Stimulated activated CD8-positive, alpha-beta memory T cell treated with anti-CD3 and anti-CD28 coated beads, Interleukin-4, amount 100 ng/mL, for 4 hours (primary cell): ENCODE measurements at places on chromosomes 16 and 17.
A peak's percentile ranks its signal among the peaks of the same experiment; 100 is the strongest.

- no peak for DNase-seq
Observed at GRCh38 chr17:78781893-78782304, at the start of gene CYTH1. Gene CYTH1, minus strand, starts transcription at chr17:78782273. Its CDS starts 50 bp downstream, at chr17:78782223.

GRCh38 chr17:290121-290521, 62.5 kb downstream of the RPH3AL start:
- DNase-seq, result no peak

DNA sequence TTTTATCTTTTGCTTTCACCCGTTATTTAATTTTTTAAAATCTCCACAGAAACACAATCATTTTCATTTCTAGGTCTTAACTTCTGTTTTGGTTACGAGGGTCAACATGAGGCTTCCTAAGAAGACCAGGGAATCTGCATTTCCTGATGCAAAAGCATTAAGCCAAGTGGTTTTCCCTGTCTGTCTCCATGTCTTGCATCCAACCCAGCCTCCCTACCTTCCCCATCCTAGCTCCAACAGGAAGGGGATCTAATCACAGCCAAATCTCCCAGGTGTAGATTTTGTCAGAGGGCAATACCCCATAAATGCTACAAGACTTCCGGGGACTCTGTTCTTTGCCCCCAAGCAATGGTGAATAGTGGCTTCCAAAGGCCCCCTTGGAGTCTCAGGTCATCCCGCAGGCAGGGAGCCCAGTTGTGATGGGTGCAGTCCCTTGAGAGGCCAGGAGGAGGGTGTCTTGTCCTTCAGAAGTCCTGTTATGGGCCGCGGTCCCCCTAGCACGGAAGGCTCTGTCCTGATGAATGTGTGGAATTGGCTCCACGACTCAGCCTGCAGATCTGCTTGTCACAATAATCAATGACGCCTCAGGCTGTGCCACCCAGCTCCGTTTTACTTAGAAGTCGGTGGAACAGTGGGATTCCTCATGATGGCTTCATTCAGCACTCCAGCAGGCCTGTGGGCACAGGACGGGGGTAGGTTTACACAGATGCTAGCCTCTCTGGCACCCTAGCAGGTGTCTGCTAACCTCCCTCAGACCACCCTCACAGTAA, 141.1 kb downstream of the RGS9 start:
- DNase-seq, result no peak

- peak; percentile 36 for DNase-seq
Observed at GRCh38 chr17:45261577-45262515, at the start of gene SPATA32. Gene SPATA32, minus strand, starts transcription at chr17:45262094. Its CDS starts 78 bp downstream, at chr17:45262016.

DNA sequence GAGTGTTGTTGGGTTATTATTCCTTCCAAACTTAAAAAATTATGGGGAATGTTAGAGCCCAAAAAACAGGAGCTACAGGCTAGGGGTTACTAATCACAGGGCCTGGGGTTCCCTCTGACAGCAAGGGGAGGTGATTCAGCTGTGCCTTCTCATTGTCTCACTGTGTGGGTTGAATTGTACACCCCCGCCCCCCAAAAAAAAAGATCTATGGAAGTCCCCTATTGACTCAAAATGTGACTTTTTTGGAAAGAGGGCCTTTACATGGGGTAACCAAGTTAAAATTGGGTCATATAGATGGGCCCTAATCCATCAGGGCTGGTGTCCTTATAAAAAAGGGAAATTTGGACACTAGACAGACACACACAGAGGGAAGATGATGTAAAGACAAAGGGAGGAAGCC, 190.2 kb downstream of the SOX9 start:
- no peak for DNase-seq

GRCh38 chr16:56987692-56988091, 1.7 kb upstream of the NLRC5 start:
- DNase-seq, result no peak

- DNase-seq, result no peak
Observed at GRCh38 chr17:81967244-81967532, 6.2 kb upstream of the NOTUM start.

GRCh38 chr17:45843722-45844121, 959 bp upstream of the SPPL2C start:
- DNase-seq, result no peak

- DNase-seq, result no peak
Observed at GRCh38 chr16:4383591-4384444, 12.2 kb downstream of the VASN start.

DNA sequence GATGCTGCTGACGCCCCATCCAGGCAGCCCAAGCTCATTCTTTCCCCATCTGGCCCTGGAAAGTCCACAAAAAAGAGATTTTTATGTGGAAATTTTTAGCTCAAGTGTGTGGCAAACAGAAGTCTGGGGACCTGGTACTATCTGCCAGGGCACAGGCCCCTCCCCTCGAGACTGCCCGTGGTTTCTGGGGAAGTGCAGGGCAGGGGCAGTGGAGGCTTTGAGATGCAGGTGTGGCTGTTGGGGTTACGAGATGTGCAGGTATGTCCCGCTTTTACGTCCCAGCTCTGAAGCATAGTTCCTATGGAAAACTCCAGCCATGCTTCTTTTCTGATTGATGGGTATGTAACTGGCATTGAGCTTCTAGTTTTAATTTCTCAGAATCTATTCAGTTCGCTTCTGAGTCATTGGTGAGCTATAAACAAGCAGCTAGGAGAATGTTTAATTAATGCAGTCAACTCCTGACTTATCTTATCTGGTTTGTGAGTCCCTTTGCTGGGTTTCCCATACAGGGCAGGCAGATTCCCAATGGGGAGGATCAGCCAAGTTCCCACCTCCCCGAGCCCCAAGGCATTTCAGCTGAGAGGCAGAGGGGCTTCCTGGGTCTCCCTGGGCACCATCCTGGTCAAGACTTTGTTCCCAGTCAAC, 16.2 kb downstream of the TBX4 start:
- no peak for DNase-seq

GRCh38 chr17:1239210-1239609, 31.0 kb upstream of the BHLHA9 start:
- no peak for DNase-seq

DNA sequence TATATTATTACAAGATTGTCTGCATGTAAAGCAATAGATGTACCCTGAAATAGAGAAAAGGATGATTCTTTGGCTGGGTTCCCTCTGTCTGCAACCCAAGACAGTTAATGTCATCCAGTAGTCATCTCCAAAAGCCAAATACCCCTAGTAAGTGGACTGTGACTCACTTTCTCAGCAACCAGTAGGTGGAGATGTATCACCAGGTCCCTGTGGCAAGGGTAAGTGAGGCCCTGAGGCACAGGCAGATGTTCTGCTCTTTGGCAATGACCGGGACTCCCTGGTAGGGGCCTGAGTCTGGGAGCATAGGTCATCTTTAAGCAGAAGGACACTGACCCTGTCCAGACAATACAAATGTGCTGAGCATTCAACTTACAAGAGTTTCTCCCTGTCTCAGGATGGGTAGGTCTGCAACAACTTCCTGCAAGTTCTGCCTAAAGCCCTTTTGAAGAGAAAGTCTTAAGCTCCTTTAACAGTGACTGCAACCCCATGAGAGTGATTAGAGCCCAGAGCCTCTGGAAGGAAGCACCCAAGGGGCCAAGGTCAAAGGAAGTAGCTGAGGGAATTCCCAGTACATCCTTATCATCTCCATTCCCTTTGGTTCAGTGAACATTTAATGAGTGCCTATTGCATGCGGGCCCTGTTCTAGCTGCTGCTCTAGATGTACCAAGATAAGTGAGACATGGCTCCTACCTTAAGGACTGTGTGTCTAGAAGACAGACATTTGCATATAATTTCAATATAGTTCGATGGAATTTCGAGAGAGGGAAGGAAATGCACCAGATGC, 31.9 kb downstream of the PMP22 start:
- no peak for DNase-seq

DNA sequence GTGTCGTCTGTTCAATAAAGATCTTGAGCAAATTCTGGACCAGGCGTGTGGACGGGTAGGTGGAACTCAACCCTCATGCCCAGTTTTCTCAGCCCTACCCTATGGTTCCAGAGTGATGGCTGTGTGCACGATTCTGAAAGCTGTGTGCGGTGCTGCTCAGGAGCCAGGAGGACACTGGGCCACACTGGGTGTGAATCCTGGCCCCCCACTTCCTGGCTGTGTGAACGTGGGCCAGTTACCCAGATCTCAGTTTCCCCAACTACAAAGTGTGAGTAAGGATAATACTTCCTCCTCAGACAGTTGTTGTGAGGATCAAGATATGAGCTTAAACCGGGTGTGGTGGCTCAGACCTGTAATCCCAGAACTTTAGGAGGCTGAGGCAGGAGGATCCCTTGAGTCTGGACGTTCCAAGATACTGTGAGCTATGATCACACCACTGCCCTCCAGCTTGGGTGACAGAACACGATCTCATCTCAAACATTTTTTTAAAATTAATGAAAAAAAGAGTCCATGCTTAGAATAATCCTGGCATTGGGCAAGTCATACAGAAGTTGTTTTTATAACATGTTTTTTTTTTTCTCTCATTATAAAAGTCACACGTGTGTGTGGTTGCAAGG, 14.7 kb upstream of the MPRIP start:
- DNase-seq, result no peak

DNA sequence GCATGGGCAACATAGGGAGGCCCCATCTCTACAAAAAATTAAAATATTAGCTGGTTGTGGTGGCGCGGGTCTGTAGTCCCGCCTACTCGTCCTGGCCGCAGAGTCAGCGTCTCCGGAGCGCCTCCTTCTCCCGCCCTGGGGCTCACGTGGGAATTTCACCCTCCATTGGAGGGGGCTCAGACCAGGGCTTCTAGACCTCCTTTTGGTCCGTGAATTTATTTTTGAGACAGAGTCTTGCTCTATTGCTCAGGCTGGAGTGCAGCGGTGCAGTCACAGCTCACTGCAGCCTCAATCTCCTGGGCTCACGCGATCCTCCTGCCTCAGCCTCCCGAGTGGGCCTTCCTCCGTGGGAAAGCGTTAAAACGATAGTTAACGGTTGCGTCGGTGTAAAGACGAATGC, 394 bp upstream of the NME4 start:
- no peak for DNase-seq

- no peak for DNase-seq
Observed at GRCh38 chr16:88982286-88983084, 5.5 kb upstream of the CBFA2T3 start.
